NCI-H187 treated with DMSO at 0.1 percent for 48 hours (cell line): ENCODE measurements at places on chromosomes 5 and 9.

DNA sequence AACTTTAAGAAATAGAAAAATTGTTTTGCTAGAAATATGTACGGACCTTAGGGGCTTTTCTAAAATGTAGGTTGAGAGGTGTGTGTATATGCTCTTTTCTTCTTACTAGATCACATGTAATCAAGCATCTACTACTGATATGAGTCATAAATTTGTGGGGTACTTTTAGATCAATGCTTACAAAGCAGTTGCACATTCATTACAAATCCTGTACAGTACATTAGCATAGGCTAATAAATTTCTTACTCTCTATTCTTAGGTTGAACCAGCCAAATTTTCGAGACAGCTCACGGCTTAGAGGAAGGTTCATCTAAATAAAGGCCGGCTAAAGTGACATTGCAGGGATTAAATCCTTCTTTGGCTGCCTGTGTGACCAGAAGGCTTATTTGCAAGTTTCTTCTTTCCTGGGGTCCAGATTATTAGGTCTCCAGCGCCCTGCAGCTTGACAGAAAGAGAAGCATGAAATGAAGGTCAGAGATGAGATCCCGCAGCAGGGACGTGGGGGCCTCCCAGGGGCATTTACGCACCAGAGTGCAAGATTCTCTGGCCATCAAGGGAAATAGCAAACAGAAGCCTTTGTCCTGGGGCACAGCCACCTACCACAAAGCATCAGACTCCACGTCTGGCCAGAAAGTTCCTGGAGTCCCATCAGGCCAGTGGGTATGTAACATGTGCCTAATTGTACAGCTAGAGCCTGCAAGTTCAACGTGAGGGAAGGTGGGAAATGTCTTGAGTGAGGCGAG is 53.0 kb downstream of the NIM1K start:
- DNase-seq: no peak

DNA sequence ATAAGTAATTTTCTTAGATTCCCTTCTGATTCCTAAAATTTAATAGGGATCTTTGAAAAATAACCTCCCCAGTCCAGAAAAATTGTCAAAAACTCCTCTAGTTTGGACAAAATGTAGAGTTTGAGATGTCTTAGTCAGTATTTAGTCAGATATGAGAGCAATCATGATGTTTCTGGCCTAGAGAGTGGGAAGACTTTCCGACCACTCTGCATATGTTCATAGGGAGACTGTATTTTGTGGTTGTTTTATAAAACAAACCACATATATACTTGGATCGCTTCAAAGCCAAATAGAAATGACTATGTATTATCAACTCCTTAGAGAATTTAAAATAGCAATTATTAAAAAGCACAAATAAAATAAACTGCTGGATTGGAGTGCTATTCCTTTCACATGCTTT is 15.8 kb downstream of the ZFAND5 start:
- DNase-seq: no peak

DNA sequence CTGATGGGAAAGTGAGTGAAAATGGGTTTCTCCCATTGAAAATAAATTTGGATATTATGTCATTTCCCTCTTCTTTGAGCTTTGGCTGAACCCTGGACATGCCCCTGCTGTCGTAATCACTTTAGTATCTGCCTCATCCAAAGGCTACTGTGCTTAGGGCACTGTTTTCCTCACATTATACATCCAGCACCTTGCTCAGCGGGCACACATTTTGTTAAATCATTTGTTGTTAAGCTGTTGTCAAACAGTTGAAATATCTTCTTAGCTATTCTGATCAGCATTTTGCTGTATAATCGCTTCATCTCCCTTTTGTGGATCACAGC is 352.7 kb upstream of the CD180 start:
- no peak for DNase-seq

- no peak for DNase-seq
These were observed 194.0 kb downstream of the RFX3 start for GRCh38 chr9:3331801-3332200.

GRCh38 chr5:40452874-40453624 is 226.7 kb upstream of the PTGER4 start:
- no peak for DNase-seq

DNA sequence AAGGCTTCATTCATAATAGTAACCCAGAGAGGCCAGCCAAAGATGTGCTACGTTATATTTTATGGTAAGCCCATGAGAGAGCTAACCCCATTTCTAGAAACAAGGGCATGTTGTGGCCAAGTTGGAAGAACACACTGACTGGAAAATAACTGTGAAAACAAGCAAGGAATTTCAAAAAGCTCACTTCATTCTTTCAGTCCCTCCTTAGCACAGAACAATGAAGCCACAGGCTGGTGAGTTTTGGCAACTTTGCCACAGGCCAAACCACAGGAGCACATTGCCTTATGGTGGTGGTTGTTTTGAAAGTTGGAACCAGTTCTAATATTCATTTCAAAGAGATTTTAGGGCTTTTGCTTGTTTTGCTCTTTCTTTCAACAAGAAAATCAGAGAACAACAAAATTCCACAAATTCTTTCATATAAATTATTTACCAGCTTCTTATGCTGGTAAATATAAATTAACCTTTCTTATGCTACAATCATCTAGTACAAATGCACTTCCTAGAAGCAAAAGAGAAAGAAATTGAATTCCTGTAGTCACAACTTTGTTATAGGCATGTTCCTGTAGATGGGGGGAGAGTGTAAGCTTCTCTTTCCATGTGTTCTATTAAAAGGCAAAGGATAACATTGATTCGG is 225.4 kb upstream of the RFX3 start:
- DNase-seq: no peak

GRCh38 chr9:110443146-110443865 is 105.6 kb upstream of the TXNDC8 start:
- no peak for DNase-seq

GRCh38 chr9:69768101-69768500 is 8.3 kb upstream of the PTAR1 start:
- no peak for DNase-seq

DNA sequence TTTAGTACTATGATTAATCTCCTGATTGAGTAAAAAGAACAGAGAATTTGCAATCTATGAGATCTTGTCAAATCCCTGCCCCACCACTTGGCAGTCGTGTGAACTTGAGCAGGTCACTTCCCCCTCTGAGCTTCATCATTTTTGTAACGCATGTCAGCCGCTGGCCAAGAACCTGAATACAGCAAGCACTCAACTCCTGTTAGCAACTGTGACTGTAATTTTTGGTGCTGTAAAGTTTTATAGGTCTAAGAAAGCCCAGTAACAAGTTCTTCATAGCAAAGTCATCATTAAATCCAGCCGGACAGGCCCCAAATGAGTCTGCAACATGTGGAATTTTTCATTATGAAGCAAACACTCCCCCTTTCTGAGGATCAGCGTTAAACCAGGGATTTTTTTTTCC is 49.4 kb downstream of the DRD1 start:
- no peak for DNase-seq

GRCh38 chr5:24208686-24209106 is 436.1 kb downstream of the CDH10 start:
- no peak for DNase-seq

- DNase-seq: no peak
These were observed 29.6 kb upstream of the PITX1 start for GRCh38 chr5:135063511-135064234.
